ENCODE measurements at places on chromosomes 6 and 20. TPM values are rescaled to one million over a fixed set of nuclear protein-coding genes. Genes with fewer than 3 reads are reported as not detected.
A peak's percentile ranks its signal among the peaks of the same experiment; 100 is the strongest.

GRCh38 chr6:53295176-53295575 is 53.6 kb downstream of the ELOVL5 start:
- DNase-seq: no peak
- no peaks in the 10 kb centered on the region for H3K27me3 ChIP-seq
- H3K4me3 ChIP-seq: no peak overlapping the region
- peaks cover 5% of the 10 kb centered on the region for H3K4me1 ChIP-seq

The PTCRA gene
- not detected for total RNA-seq

DNA sequence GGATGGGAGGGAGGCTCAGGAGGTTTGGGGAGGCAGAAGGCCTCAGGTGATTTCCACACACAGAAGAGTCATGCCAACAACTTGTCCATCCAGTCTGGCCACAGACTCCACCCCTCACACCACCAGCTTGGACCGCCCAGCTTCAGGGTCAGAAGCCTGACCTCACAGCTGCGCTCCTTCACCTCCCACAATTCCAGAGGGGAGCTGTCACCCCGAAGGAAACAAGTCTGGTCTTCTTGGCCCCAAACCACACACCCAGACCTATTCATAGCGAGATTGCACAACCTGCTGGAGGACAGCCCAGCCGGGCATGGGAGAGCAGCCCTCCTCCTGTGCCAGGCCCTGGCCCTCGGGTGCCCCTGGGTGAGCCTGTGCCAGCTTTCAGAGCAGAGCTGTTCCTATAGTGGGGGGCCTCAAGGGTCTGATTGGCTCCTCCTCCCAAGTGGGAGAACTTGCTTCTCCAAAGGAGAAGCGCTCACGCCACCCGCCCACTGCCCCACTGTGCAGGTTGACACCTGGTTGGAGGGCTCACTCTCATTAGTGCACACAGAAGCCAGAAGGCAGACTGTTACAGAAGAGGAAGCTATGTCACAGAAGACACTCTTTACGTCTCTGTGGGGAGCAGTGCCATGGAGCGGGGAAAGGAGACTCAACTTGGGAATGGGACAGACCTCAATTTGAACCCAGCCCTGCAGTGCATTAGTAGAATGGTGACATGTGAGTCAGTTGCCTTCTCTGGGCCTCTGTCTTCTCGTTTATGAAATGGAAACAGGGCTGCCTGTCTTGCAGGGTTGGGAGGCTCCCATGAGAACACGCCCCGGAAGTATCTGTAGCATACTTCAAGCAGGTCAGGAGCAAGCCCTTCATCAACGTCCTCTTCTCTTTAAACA is 128.8 kb downstream of the FOXO3 start:
- peak overlapping the region; percentile 85 for H3K27ac ChIP-seq
- H3K36me3 ChIP-seq: peaks cover 17% of the 10 kb centered on the region
- H3K4me3 ChIP-seq: no peak overlapping the region
- no peaks in the 10 kb centered on the region for H3K27me3 ChIP-seq

The NEDD9 gene
- 11.8 TPM for total RNA-seq

GRCh38 chr6:47701363-47701762 is 3.0 kb downstream of the ADGRF4 start:
- H3K4me1 ChIP-seq: no peaks in the 10 kb centered on the region
- H3K4me3 ChIP-seq: no peak overlapping the region
- no peaks in the 10 kb centered on the region for H3K36me3 ChIP-seq
- H3K27ac ChIP-seq: no peak overlapping the region

The FAM83C gene
- total RNA-seq: not detected

DNA sequence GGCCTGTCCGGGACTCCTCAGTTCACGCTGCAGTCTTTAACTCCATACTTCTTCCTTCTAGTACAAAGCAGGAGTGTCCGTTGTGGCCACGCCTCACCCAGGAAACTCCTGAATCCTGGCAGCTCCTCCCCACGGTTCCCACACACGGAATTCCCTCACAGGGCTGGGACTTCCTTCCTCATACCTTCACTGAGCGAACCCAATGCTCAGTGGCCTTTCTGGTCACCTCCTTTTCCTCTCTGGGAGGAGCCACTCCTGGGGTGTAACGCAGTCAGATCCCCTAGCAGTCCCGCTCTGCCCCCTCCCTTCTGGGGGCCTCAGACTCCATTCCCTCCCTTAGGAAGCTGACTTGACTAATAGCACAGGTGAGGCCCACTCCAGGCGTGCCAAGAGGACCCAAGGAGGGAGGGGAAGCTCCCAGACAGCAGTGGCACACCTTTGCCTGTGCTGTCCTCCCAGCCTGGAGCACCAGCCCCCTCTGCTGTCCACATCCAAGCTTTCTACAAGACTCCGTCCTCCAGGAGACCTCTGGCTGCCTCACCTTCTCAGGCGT is at the start of gene SLC52A3:
TSS of gene SLC52A3 (minus strand) at position 75 of the 553 bp plus-strand sequence. CDS start 2,726 bp downstream, outside the sequence.
- no peak for DNase-seq
- H3K4me1 ChIP-seq: no peaks in the 10 kb centered on the region
- H3K4me3 ChIP-seq: peak within 1 kb of the TSS; percentile 34
- H3K27me3 ChIP-seq: no peaks in the 10 kb centered on the region

DNA sequence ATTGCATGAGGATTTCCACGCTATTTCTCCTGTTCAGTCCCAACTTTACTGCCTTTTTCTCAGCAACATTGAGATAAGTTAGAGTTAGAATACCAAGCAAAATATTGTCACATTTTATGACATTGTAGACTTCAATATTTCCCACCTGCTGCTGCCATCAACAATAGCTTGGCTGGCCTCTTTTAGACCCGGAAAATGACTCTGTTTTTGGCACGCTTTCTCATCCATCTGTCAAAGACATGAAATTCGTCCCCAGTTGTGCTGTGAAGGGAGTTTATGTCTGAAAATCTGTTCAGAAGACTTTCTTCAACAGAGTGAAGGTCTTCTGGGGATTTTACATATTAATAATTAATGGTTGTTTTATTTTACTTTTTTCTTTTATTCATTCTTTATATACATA is 857.3 kb downstream of the FRK start:
- H3K27ac ChIP-seq: no peak overlapping the region
- DNase-seq: no peak

DNA sequence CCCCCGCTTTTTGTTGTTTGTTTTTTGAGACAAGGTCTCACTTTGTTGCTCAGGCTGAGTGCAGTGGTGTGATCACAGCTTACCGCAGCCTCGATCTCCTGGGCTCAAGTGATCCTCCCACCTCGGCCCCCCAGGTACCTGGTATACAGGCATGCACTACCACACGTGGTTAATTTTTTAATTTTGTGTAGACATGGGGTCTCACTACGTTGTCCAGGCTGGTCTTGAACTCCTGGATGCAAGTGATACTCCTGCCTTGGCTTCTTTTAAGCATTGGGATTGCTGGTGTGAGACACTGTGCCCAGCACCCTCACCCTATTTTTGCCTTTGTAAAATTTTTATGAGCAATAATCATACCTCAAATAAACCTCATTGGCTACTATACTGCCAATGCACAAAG is 5.5 kb downstream of the ENPP3 start:
- no peak overlapping the region for H3K4me3 ChIP-seq
- no peaks in the 10 kb centered on the region for H3K36me3 ChIP-seq
- H3K4me1 ChIP-seq: no peaks in the 10 kb centered on the region
- DNase-seq: no peak
- H3K27ac ChIP-seq: no peak overlapping the region
- no peaks in the 10 kb centered on the region for H3K27me3 ChIP-seq

GRCh38 chr6:128672023-128672422 is 151.6 kb upstream of the PTPRK start:
- H3K27me3 ChIP-seq: no peaks in the 10 kb centered on the region
- no peak overlapping the region for H3K4me3 ChIP-seq
- no peak for DNase-seq
- no peak overlapping the region for H3K27ac ChIP-seq
